Esophagus squamous epithelium (tissue), 5 donors: ENCODE measurements at places on chromosomes 1 and 21.

DNA sequence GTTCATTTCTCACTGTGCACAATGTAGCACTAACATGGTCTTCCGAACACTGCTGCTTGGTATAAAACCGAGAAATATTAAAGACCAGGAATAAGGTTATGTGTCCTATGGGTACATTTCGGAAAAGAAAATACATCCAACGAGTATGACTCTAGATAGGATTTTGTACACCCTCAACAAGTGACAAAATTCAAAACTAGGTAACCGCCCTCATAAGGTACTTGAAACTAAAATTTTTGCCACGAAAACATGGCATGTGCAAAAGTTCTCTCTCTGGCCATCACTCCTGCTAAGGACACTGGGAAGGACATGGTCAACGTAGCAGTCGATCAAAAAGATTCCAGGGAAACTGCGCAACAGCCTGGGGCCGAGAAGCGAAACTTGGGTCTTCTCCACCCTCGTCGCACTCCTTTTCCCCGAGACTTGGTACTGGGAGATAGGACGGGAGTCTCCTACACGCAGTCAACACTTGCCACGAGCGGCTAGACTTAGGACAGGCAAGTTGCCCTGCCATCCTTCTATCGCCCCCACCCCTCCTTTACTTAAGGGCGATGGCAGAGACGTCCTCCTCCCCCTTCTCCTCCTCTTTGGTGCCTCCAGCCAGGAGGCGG is 338 bp upstream of the TOR1AIP1 start:
- no peak for DNase-seq

DNA sequence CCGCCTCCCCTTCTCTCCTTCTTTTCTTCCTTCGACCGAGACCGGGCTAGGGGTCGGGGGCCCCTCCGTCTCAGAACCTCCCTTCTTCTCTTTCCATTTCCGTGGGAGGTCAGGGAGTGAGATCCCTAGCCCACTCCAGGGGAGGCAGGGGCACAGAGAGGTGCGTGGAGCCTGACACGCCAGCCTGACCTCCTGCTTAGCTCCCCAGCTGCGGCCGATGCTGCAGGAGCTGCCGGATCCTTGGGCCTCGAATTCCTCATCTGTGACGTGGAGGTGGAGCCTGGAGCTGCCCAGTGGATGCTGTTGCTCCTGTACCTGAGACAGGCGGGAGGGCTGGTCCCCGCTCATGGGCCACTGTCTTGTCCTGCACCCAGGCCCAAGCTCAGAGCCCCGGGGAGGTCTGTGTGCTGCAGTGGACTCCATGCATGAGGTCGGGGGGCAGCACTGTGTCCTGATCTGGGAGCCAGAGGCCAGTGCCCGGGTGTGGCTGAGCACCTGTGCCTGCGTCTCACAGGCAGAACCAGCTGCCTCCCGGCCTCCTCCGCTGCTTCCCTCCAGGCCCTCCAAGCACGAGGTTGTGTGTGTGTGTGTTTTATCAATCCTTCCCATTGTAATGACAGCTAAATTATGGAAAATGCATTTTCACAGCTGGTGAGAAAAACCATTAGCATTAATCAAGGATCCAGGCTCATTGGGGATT is 55.3 kb upstream of the TTC34 start:
- DNase-seq, result no peak

- no peak for DNase-seq
These were observed 185.6 kb downstream of the TOMM20 start for GRCh38 chr1:234942879-234943506.

DNA sequence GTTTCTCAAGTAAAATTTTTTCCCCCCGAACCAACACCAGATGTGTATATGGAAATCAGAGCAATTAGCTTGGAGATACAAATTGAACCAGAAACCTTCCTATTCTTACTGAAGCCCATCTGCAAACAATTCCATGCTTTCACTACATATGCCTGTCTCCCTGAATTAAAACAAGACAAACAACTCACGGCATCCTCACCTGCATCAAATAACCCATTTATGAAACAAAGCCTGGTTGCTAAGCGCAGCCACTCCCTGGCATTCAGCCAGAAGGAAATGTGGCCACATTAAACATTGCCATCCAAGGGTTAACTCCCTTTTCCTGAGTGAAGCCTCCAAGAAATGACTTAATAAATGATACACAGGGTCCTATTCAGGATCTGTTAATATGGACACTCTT is 55.3 kb downstream of the APP start:
- DNase-seq, result no peak

DNA sequence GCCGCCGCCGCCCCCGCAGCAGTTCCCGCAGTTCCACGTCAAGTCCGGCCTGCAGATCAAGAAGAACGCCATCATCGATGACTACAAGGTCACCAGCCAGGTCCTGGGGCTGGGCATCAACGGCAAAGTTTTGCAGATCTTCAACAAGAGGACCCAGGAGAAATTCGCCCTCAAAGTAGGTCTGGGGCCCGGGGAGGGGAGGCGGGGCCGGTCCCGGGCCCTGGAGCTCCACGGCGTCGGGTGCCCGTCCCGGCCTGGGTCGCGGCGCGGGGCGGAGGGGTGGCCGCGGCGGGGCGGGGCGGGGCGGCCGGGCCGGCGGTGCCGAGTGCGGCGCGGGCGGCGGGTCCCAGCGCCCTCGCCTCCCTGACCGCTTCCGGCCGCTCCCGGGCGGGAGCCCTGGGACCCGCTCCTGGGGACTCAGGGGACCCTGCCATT is 646 bp downstream of the MAPKAPK2 start:
- DNase-seq, result no peak

- no peak for DNase-seq
These were observed 850 bp downstream of the SESN2 start for GRCh38 chr1:28259934-28260802.

DNA sequence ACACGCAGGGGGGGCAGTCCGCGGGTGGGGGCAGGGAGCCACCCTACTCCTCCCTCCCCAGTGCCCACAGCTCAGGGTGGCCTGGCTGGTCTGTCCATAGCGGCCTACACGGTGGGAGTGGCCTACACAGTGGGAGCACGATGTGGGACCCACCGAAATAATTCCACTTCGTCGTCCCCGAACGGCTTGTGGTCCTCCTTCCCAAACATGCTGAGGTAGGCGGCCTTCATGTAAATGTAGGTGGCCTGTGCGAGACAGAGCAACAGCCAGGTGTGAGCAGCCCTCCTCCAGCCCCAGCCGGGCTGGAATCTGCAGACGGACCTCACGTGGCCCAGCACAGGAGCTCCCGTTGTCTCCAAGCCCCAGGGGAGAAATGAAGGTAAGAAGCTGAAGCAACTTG is 34.4 kb downstream of the TTC39A start:
- no peak for DNase-seq

DNA sequence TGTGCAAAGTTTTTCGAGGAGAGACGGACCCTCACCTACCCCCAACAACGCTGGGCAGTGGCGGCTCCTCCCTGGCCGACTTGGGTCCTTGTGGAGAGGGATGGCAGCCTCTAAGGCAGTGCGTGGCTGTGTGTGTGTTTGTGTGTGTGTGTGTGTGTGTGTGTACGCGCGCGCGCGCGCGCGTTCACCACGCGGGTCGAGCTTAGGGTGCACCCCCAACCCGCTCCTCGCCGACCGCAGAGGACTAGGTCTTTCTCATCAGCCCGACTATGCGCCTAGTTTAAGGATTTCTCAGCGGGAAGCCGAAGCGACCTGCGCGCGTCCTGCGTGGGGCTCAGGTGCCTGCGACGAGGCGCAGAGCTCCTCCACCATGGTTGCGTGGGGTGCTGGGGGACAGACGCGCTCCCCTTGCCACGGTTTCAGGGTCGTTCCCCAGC is 940 bp downstream of the SOX13 start:
- no peak for DNase-seq

DNA sequence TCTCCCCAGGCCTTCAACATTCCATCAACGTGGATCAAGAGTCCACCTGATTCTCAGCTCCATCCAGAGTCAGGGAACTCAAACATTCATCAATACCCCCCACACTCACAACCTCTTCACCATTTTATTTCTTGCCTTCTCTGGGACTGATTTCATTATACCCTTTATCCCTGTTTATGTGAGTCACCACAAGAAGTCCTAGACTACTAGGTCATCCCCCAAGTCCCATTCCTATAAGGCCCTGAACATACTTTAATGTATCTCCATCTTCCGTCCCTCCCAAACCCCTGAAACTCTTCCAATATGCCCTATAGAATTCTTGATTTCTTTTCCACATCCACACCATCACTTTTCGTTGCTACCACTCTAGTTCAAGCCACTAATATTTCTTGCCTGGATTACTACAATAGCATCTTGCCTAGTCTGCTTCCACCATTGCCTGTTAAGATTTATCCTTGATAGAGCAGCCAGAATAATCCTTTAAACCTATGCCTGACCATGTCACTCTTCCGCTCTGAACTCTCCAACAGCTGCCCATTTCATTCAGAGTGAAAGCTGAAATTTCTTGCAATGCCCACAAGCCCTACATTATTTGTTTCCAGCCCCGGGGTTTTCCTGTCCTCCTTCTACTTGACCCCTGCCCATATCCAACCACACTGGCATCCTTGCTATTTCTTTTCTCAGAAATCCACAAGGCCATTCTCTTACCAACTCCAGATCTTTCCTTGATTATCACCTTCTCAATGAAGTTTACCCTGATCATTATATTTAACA is 9.4 kb upstream of the SAMD13 start:
- DNase-seq, result no peak

DNA sequence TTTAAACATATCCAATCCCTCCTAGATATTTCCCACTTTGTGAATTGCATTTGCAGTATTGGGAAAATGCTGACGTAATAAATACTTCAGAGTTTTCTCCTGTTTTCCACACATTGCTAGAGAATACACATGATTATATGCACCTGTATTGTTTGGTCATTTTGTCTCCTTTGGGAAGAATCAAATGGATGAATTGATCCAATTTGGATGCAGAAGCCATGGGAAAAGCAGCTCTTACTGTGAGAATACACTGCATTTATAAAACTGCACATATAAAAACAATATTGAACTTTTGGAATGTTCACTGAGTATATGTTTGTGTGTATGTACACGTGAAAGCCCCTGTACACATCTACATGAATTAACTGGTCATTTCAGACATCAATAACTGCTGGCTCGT is 306.6 kb upstream of the LYPLAL1 start:
- no peak for DNase-seq

DNA sequence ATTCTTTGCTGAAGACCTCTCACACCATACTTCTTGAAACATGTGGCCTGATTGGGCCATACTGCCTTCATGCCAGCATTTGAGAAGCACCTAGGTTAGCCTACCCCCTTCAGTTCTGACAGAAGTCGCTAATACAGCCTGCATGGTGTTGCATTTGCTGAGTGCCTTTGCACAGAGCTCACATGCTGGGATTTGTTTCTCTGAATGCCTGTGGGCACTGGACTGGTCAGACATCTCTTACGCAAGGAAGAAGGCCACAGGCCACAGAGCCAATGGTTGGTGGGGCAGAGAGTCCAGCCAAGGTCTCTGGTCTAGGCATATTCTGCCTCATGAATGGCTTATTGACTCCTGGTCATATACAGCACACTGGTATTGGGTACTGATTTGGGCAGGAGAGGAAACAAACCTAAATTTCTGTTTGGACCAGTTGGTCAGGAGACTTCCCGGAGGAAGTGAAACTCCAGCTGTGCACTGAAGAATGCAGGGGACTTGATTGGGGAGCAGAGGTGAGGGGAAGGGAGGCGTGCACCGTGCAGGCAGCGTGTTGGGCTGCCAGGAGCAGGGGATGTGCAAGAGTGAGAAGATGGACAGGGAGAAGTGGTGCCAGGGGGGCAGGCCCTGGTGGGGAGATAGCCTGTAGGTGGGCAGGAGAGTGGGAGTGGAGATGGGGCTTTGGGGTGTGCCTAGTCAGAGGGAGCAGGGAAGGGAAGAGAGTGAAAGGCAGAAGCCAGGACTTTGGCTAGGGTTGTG is 18.1 kb downstream of the URB2 start:
- DNase-seq, result no peak

DNA sequence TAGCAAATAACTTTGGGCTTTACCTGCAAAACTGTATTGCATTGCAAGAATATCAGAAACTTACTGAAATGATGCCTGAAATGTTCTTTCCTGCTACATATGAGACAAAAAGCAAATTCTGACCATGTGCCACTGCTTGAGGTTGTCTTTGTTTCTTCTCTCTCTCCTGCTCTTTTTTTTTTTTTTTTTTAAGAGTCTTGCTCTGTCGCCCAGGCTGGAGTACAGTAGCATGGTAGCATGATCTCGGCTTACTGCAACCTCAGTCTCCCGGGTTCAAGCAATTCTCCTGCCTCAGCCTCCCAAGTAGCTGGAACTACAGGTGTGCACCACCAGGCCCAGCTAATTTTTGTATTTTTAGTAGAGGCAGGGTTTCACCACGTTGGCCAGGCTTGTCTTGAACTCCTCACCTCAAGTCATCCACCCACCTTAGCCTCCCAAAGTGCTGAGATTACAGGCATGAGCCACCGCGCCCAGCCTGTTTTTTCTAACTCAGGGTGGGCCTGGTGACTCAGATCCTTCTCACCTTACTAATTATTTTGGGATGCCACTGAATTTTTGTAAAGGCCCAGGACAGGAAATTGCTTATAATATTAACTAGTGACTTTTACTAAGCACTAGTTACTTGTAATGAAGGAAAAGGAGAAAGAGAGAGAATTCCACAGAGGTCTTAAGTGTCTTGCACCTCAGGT is 35.9 kb downstream of the DNASE2B start:
- DNase-seq, result no peak

DNA sequence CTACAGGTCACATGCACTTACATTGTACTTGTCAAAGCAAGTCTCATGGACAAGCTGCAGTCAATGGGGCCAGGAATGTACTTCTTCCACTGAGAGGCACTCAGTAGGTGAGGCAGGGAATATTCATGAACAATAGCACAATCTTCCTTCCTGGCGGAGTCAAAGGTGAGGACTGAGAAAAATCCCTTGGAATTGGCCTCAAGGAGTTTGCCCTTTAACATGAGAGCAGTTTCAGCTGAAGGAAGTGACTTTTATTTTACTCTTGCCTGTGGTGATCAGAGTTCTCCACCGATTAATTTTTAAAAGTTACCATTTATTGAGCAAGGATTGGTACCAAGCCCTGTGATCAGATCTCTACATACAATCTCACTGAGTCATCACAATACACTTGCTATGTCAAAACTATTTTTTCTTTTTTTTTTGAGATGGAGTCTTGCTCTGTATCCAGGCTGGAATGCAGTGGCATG is 11.2 kb upstream of the AK2 start:
- no peak for DNase-seq

- DNase-seq, result no peak
These were observed 2.9 kb upstream of the LRP8 start for GRCh38 chr1:53330819-53331218.

DNA sequence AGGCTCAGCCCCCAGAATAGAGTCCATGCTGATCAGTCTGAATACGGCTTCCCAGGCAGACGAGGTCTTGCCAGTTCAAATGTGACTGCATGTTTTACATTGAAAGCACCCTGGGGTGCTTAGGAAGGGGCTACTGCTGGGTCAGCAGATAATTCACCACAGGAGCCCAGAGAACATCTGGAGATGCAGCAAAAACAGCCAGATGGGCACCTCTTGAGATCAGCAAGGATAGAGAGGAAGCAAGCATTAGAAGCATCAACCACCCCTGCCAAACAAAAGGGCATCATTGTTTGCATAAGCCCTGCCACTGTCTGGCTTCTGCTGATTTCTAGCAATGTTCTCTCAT is 403.1 kb downstream of the RRAGC start:
- no peak for DNase-seq

- no peak for DNase-seq
These were observed 37.5 kb downstream of the DPT start for GRCh38 chr1:168691541-168691940.
